MCF 10A (cell line): ENCODE measurements at places on chromosomes 11 and 22. TPM values are rescaled to one million over a fixed set of nuclear protein-coding genes. Genes with fewer than 3 reads are reported as not detected.

DNA sequence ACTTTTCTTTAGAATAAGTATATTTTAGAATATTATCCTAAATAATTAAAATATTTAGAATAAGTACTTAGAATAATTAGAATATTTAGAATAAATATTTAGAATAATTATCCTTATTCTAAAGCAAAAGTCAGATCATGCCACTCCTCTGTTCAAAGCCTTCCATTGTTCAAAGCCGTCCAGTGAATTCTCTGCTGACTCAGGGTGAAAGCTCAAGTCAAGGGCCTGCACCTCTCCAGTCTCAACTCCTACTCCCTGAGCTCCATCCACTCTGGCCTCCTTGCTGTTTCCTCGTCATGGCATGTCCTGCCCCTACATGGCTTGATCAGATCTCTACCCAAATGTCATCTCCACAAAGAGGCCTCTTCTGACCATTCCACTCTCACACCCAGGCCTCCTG, 30.0 kb downstream of the PLEKHA7 start:
- no peak for DNase-seq
- H3K27me3 ChIP-seq: no peaks in the 10 kb centered on the region
- no peak overlapping the region for H3K4me3 ChIP-seq
- H3K27ac ChIP-seq: no peak overlapping the region
- H3K4me1 ChIP-seq: no peaks in the 10 kb centered on the region

The SNX32 gene
- total RNA-seq: not detected in 2 replicates

- H3K27me3 ChIP-seq: peaks cover 66% of the 10 kb centered on the region
- DNase-seq: no peak
- no peaks in the 10 kb centered on the region for H3K4me1 ChIP-seq
- no peak overlapping the region for H3K4me3 ChIP-seq
- no peaks in the 10 kb centered on the region for H3K36me3 ChIP-seq
Measured at GRCh38 chr22:36902143-36902926, 11.1 kb upstream of the CSF2RB start.

The P2RX6 gene
- 0.19 and 0.22 TPM in 2 replicates for total RNA-seq

The USH1C gene
- not detected in 2 replicates for total RNA-seq

- H3K27ac ChIP-seq: no peak overlapping the region
- DNase-seq: no peak
Measured at GRCh38 chr22:37627121-37627520, 12.3 kb upstream of the SH3BP1 start.

GRCh38 chr22:37363261-37363992, 63.9 kb downstream of the ELFN2 start:
- no peak overlapping the region for H3K27ac ChIP-seq
- H3K36me3 ChIP-seq: no peaks in the 10 kb centered on the region
- no peaks in the 10 kb centered on the region for H3K27me3 ChIP-seq
- H3K4me3 ChIP-seq: no peak overlapping the region

DNA sequence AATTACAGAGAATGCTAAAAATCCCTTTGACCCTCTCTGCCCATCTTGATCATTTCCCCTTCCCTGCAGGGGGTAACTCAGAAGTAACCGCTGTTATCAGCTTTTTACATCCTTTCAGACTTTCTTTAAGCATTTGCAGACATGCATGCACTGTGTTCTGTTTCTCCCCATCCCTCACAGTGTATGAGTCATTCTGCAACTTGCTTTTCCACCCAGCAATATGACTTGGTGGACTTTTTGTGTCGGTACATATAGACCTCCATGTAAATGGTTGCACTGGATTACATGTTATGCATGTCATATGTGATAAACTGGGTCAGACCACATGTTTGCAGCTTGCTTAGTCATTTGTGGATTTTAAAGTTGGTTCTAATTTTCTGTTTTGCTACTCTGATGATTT, 87.7 kb upstream of the NECTIN1 start:
- H3K36me3 ChIP-seq: no peaks in the 10 kb centered on the region
- no peak for DNase-seq
- no peaks in the 10 kb centered on the region for H3K4me1 ChIP-seq
- H3K27me3 ChIP-seq: peaks cover 67% of the 10 kb centered on the region
- H3K4me3 ChIP-seq: no peak overlapping the region
- no peak overlapping the region for H3K27ac ChIP-seq

- no peak for DNase-seq
- no peaks in the 10 kb centered on the region for H3K4me1 ChIP-seq
- no peaks in the 10 kb centered on the region for H3K36me3 ChIP-seq
Measured at GRCh38 chr22:27626675-27627443, 174.7 kb downstream of the MN1 start.

The SEZ6L gene
- not detected in 2 replicates for total RNA-seq

- no peak overlapping the region for H3K27ac ChIP-seq
- no peak for DNase-seq
- H3K4me3 ChIP-seq: no peak overlapping the region
- H3K4me1 ChIP-seq: peaks cover 6% of the 10 kb centered on the region
Measured at GRCh38 chr22:37053310-37054055, 1.9 kb downstream of the KCTD17 start.

GRCh38 chr22:49271831-49272230, 555.8 kb downstream of the BRD1 start:
- no peaks in the 10 kb centered on the region for H3K4me1 ChIP-seq
- no peak overlapping the region for H3K4me3 ChIP-seq
- no peaks in the 10 kb centered on the region for H3K27me3 ChIP-seq
- H3K36me3 ChIP-seq: no peaks in the 10 kb centered on the region
- no peak overlapping the region for H3K27ac ChIP-seq

- no peaks in the 10 kb centered on the region for H3K27me3 ChIP-seq
- no peak overlapping the region for H3K4me3 ChIP-seq
- peaks cover 9% of the 10 kb centered on the region for H3K4me1 ChIP-seq
- no peaks in the 10 kb centered on the region for H3K36me3 ChIP-seq
- DNase-seq: no peak
Measured at GRCh38 chr11:61553373-61554171, 27.3 kb downstream of the SYT7 start.

DNA sequence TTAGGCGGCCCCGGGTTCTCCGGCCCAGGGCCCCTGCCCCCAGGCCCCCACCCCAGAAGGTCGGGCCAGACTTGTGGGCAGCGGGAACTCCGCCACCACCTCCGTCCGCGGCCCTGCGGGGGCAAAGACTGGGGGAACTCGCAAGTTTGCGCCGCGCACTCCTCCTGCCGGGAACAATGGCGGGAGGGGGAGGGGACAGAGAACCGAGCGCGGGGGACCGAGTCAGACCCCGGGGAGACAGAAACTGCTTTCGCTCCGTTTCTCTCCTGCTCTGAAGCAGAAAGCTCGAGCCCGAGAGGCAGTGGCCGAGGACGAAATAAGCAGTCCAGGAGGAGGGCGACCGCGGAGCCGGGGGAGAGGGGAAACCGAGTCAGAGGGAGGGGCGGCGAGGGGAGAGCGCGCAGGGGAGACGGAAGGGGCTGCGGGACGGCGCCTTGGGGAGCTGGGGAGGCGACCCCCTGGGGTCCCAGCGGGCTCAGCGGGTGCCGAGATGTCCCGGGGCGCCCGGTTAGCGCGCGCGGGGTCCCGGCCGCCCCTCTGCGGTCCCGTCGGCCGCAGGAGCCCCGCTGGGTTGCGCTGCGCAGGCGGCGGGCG, 555 bp downstream of the TP53I11 start:
- peaks cover 3% of the 10 kb centered on the region for H3K4me1 ChIP-seq
- no peak overlapping the region for H3K27ac ChIP-seq
- H3K36me3 ChIP-seq: no peaks in the 10 kb centered on the region
- H3K27me3 ChIP-seq: no peaks in the 10 kb centered on the region
- no peak for DNase-seq

GRCh38 chr22:41092847-41093411, 537 bp downstream of the EP300 start:
- H3K27ac ChIP-seq: peak overlapping the region; percentile 99
- H3K27me3 ChIP-seq: no peaks in the 10 kb centered on the region
- DNase-seq: peak; percentile 51
- H3K36me3 ChIP-seq: peaks cover 32% of the 10 kb centered on the region
- H3K4me3 ChIP-seq: peak overlapping the region; percentile 98
- peaks cover 35% of the 10 kb centered on the region for H3K4me1 ChIP-seq

The CFAP300 gene
- 8.0 and 12.9 TPM in 2 replicates for total RNA-seq

The KRTAP5-10 gene
- total RNA-seq: not detected in 2 replicates

The CNGA4 gene
- total RNA-seq: not detected in 2 replicates

- H3K36me3 ChIP-seq: no peaks in the 10 kb centered on the region
- peaks cover 48% of the 10 kb centered on the region for H3K4me1 ChIP-seq
- DNase-seq: peak; percentile 42
Measured at GRCh38 chr11:122344215-122344614, 228.2 kb upstream of the BLID start.

GRCh38 chr11:19116276-19116970, 545 bp upstream of the ZDHHC13 start:
- peaks cover 9% of the 10 kb centered on the region for H3K4me1 ChIP-seq
- peak overlapping the region; percentile 69 for H3K27ac ChIP-seq
- no peak for DNase-seq
- peak overlapping the region; percentile 82 for H3K4me3 ChIP-seq

The PANX3 gene
- not detected in 2 replicates for total RNA-seq

DNA sequence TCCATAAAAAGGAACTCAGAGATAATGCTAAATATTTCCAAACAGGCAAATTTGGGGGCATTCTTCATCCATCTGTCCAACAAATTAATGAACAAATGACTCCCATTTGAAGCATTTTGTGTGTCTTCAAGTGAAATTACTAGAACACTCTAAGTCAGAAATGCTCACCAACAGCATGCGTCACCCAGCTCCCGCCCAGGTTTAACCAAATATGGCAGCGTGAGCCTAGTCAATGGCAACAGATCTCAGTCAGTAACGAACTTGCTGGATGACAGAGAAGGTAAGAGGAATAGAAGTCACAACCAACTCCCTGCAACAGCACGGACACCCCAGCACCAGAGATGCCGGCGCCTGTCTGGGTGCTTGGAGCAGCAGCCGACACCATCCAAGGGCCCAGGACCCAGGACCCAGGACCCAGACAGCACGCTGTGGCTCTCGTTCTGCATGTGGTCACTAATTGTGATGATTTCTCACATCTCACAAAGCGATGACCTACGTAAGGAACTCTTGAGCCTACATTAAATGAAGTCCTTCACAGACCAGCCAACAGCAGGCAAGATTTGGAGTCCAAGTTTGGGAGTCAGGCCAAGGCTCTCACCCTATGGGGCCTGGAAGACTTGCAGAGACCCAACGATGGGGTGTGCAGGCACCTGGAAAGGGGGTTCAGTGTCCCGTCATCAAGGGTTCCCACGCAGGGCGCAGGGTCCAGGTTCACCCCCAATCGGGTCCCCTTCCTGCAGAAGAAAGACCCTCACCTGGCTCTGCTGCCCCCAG, 556.9 kb downstream of the BRD1 start:
- no peak for DNase-seq
- no peak overlapping the region for H3K4me3 ChIP-seq
- H3K4me1 ChIP-seq: no peaks in the 10 kb centered on the region
- H3K36me3 ChIP-seq: no peaks in the 10 kb centered on the region

DNA sequence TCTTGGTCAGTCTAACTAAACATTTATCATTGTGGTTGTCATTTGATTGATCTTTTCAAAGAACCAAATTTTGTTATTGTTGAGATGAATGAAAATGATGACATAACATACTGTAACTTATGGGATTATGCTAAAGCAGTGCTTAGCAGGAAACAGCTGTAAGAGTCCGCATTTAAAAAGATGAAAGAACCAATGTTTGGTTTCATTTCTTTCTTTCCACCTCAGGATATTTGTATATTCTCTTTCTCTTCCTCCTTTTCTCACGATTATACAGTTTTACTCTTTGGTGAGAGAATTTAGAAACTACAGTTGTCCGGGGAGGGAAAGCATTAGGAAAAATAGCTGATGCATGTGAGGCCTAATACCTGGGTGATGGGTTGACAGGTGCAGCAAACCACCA, 23.1 kb downstream of the PIH1D2 start:
- H3K27ac ChIP-seq: no peak overlapping the region
- H3K36me3 ChIP-seq: peaks cover 86% of the 10 kb centered on the region
- H3K4me3 ChIP-seq: no peak overlapping the region
- H3K27me3 ChIP-seq: no peaks in the 10 kb centered on the region
- peaks cover 11% of the 10 kb centered on the region for H3K4me1 ChIP-seq
- no peak for DNase-seq

DNA sequence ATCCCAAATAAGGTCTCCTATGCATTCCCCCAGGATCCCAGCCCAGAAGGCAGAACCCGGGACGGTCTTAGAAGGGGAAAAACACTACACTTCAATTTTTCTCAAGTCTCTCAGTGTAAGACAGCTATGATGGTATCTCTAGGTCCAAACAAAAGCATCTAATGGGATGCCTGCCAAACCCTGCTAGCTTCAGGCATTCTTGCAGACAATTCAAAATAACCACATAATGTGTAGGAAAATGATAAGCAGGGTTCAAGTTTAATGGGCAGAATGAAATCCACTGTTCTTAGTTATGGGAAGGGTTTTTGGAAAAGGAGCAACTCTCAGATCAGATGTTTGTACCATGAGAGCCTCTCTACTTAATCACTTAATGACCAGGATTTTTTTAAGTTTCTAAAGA, 119.8 kb upstream of the ANO1 start:
- DNase-seq: no peak
- no peak overlapping the region for H3K27ac ChIP-seq
- H3K36me3 ChIP-seq: no peaks in the 10 kb centered on the region
- H3K27me3 ChIP-seq: peaks cover 15% of the 10 kb centered on the region

The NRIP3 gene
- 0.19 and 0.37 TPM in 2 replicates for total RNA-seq

DNA sequence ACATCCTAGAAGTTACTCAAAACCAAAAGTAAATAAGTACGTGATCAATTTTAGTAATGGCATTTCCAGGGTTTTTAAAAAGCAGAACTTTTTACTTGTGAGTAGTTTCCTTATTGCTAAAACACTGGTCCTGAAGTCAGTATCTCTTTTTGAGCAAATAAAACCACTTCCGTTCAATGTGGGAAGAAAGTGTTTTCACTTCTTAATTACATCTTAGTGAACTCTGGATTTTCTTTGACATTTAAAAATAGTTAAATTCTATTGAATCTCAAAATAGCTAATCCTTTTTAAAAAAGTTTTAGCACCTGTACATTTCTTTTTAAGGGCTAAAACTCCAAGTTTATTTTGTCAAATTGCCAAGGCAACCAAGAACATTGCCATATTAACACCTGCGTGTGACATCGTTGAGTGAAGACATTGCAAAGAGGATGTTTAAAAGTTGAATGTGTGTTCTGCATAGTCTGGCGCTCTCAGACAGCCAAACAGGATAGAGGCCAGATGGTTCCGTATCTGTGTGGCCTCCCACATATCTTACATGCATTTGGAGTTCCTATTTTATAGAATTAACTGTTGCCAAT, 17.2 kb upstream of the OR5B21 start:
- DNase-seq: no peak
- H3K27me3 ChIP-seq: no peaks in the 10 kb centered on the region
- H3K4me3 ChIP-seq: no peak overlapping the region
- peaks cover 17% of the 10 kb centered on the region for H3K36me3 ChIP-seq
